ENCODE measurements at places on chromosomes 6 and 20.

DNA sequence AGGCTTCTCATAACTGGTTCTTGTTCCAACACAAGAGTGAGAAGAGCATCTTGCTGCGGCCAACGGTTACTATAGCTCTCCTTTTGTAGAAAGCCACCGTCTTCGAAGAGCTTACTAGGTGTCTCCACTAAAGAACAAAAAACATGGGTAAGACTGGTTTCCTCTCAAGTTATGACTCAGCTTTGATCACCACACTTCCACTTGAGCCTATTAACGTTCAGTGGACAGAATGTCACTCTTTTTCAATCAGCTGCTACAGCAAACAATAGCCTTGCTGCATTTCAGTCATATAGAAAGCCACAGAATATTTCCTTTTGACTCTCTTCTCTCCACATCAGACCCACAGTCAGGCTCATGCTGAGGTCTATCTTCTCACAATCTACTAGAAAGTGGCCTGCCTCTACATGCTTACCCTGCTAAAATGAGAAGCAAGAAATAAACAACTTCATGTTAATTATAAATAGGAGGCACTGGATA, 243.5 kb upstream of the PREP start:
- DNase-seq: peak; percentile 30

GRCh38 chr6:133973109-133973971, 20.3 kb downstream of the TBPL1 start:
- no peak for DNase-seq

DNA sequence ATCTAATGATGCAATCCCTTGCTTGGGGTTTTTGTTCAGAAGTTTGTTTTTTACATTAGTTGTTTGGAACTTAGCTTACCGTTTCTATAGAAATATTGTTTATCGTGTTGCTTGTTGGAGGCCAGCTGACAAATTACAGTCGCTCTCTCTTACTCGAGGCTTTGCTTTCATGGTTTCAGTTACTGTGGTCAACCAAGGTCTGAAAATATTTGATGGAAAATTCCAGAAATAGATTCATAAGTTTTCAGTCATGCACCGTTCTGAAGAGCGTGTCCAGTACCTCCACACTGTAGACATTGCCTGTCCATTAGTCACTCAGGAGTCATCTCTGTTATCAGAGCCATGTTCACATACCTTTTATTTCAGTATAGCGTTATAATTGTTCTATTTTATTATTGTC, 47.9 kb downstream of the DEK start:
- no peak for DNase-seq

DNA sequence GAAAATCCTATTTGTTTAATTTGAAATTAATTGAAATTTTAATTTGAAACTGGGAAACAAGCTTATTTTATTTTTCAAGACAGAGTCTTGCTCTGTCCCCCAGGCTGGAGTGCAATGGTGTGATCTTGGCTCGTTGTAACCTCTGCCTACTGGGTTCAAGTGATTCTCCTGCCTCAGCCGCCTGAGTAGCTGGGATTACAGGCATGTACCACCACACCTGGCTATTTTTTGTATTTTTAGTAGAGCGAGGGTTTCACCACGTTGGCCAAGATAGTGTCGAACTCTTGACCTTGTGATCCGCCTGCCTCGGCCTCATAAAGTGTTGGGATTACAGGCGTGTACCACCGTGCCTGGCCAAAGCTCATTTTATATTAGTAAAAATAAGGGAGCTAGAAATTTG, 4.2 kb downstream of the SRSF3 start:
- no peak for DNase-seq

- DNase-seq: no peak
These were observed 1.3 kb downstream of the BLCAP start for GRCh38 chr20:37526238-37526838.

DNA sequence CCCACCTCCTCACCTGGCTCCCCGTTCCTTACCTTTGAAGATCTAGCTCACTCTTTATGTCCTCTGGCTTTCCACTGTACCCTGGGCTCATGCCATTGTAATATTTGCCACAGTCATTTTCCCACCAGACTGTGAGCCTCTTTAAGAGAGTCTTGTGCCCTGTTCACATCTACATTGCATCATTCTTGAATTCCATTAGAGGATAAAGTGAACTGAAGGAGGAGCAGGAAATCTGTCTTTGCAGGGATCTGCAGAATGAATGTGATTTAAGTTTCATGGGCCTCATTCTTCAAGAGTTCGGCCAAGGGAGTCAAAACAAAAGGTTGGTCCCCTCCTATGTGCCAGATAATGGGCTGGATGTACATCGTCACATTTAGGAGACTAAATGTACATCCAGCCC, 272.6 kb upstream of the CITED2 start:
- no peak for DNase-seq

DNA sequence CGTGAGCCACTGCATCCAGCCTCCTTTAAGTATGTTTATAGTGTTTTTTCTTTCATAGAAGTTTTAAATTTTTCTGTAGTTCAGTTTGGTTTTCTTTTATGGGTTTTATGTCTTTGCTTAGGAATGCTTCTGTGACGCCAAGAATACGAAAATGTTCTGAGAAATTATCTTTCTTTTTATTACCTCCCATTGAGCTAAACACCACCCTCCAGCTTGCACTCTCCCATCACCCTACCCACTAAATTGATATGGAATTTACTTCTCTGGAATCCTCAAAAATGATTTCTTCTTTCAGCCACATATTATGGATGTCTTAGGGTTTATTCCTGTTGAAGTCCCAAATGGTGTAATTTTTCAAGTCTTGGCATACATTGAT, 38.1 kb downstream of the JARID2 start:
- no peak for DNase-seq

DNA sequence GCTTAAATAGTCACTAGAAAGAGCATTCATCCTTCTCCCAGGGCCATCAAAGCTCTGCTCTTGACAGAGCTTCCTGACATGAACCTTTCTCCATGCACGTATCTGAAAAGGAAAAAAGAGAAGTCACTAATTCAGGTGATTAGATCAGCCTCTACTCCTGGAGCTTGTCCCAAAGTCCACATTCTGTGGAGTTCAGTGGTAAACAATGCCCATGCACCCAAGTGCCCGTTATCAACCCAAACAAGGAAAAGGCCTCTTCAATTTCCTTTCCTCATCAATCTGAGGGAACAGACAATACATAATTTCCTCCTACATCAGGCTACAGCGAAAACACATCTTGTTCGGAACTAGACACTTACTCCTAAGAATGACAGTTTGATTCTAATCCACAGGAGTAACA, 129.2 kb upstream of the PCSK2 start:
- DNase-seq: no peak

GRCh38 chr6:146388736-146389364, 154.8 kb upstream of the RAB32 start:
- DNase-seq: no peak

All from activated CD4-positive, alpha-beta T cell treated with anti-CD3 and anti-CD28 coated beads, Interleukin-2, amount 50 U/mL, for 48 hours (primary cell).